ENCODE measurements at places on chromosomes 13 and 19.

GRCh38 chr13:108494991-108495645 is 134.3 kb upstream of the MYO16 start:
- no peak for DNase-seq

DNA sequence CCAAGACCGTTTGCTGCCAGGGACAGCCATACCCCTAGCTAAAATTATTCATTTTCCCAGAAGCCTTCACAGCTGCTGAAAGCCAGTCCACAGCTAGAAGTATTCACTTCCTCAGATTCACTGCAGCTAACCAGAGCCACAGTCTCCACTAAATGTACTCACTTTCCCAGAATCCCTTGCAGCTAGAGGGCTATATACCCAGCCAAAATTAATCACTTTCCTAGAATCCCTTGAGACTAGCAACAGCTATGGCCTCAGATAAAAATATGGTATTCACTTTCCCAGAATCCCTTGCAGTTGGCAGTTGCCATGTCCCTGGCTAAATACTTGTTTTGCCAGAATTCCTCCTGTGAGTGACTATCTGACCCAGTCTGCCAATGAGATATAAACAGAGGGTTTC is 13.8 kb upstream of the MEIS3 start:
- no peak for DNase-seq

DNA sequence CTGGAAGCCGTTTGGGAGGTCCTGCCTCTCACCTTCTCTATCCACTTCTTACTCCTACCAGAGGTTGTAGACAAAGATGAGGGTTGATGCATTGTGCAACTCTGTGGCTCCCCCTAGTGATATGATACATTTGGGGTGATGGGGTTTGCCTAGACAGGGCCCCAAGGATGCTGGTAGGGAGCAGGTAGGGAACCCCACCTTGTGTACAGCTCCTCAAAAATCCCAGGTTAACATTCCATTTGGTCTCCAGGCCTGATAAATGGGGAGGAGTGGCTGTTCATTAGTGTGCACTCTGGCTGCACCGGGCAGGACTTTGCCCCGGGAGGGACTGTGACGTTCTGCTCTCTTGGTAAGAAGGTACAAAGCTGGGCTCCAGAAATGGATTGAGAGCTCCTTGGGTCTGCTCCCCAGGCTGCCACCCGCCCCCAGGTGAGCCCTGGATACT is 19.2 kb downstream of the SIGLEC8 start:
- DNase-seq: no peak

GRCh38 chr13:80510686-80511085 is 169.8 kb upstream of the SPRY2 start:
- no peak for DNase-seq

DNA sequence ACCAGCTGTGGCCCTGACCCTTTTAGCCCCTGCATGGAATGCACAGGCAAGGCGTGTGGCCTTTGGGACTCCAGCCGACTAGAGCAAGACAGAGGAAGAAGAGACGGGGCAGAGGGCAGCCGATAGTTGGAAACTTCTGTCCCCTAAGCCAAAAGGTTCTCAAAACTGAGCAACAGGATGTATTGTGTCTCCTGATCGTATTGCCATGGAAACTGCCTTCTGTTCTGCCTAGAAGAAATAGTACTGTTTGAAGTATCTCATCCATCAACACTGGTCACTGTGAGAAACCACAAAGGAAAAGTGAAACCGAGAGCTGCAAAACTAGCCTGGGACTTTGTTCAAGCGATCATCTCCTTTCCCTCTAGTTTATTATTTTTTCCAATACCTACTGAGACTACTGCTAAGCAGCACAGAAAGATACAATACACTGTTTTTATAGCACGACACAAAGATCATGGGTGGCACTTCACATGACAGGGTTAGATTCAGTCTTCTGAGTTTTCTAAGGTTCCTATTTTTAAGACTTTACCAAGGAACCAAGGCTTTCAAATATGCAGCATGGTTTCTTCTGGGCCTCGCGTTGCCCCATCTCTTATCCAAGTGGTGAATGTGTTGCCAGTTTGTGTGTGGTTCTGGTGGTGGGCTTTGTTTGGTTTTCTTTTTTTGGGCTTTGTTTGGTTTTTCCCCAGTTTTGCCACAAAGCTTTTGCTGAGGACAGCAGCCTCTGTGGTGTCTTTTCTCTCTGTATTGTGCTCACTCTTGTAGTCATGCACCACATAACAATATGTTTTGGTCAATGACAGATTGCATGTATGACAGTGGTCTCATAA is 49.3 kb upstream of the GPR183 start:
- DNase-seq: no peak

DNA sequence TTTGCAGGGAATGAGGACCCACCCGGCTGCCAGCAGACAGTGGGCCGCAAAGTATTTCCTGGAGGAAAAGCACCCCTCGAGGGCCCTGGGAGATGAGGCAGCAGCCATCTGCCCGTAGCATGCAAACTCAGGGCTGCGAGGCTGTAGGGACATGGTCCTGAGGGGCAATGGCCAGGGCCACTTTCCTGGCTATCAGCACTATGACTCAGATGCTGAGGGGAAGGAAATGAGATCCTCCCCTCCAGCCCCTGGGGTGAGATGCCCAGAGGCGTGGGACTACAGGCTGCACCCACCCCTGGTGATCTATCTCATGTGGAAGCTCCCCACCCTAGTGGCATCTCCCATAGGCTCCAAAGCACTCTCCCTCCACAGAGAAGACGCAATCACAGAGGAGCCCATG is 80.1 kb downstream of the SLC7A1 start:
- no peak for DNase-seq

DNA sequence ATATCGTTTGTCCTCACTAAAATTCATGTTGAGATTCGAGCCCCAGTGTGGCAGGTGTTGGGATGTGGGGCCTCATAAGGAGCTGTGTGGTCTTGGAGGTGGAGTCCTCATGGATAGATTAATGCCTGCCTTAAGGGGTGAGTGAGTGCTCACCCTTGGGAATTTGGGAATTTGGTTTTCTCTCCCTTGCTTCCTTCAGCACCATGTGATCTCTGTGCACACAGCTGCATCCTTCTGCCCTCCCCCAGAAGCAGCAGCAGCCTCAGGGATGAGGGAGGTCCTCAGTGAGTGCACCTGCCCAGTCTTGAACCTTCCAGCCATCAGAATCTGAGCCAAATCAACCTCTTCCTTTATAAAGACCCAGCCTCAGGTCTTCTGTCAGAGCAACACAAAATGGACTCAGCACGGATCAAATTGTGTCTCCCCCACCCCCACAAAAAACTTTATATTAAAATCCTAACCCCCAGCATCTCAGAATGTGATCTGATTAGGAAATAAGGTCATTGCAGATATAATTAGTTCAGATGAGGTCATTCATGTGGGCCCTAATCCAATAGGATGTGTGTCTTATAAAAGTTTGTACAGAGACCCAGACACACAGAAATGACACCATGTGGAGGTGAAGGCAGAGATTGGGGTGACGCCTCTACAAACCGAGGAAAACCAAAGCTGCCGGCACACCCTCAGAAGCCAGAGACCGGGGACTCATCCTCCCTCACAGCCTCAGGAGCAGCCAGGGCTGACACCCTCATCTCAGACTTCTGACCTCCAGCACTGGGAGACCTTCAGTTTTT is 12.9 kb downstream of the CYTH2 start:
- no peak for DNase-seq

GRCh38 chr19:43780706-43781525 is at the start of gene KCNN4:
Gene KCNN4 (minus strand): TSS chr19:43780973. CDS start chr19:43780861, 112 bp downstream.
- DNase-seq: no peak

- no peak for DNase-seq
These were observed 136.9 kb downstream of the USP12 start for GRCh38 chr13:27034678-27035111.

DNA sequence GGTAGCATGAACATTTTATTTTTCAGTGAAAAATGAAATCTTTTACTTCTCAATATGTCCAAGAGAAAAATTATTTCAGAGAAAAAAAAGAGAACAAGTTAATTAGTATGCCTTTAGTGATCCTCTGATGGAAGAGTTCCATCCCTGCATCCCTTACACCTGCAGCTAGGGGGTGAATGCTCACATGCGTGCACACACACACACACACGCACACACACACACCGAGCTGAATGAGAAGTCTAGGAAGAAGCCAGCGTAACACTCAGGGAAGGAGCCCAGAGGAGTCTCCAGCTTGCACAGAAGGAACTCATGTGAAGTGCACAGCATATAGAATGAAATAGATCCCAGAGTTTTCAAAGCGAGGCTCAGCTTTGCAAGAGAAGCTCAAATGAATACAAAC is 510.5 kb downstream of the IRS2 start:
- no peak for DNase-seq
